Activated T-cell treated with anti-CD3 and anti-CD28 coated beads, Interleukin-2, amount 50 U/mL, for 4 hours (primary cell): ENCODE measurements at places on chromosomes 3 and 15. TPM values are rescaled to one million over a fixed set of nuclear protein-coding genes. Genes with fewer than 3 reads are reported as not detected.

The ACSBG1 gene
- total RNA-seq, result not detected

The CDC25A gene
- total RNA-seq, result 52.5 TPM

DNA sequence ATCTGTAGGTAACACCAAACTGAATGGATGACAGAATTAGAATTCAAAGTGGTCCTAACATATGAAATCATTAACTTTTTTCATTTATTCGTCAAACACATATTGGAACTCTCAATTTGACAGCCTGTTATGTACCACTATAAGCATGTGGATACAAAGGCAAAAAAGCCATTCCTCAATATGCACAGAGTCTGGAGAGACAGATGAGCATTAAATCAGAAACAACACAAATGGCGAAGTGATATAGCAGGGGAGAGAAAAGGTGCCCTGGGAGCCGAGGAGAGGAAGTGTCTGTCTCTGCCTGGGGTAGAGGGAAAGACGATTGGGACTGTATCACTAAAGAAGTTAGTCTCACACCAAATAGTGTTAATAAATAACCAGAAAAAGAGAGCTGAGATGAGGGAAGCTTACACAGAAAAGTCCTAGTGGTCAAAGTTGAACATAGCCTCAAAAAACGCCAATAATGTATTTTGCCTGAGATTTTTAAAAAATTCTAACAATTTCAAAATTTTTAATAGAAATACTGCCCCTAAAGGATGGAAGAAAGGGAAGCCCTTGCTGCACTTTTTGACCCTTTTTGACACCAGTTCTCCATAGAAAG lies 417.5 kb downstream of the TUSC7 start:
- DNase-seq, result no peak

- DNase-seq, result no peak
Observed at GRCh38 chr3:52399131-52399530, 45.8 kb downstream of the SEMA3G start.
